Left renal pelvis (tissue), 4 donors: ENCODE measurements at places on chromosomes 5 and 9. TPM values are rescaled to one million over a fixed set of nuclear protein-coding genes. Genes with fewer than 3 reads are reported as not detected.

OR1L8 gene
- polyA plus RNA-seq = 0.19 TPM

C9 gene
- polyA plus RNA-seq = 0.32 TPM

ATP6V1G1 gene
- 243 TPM for polyA plus RNA-seq

BAAT gene
- polyA plus RNA-seq = 0.35 TPM

TLE1 gene
- 64.2 TPM for polyA plus RNA-seq

C5orf52 gene
- not detected for polyA plus RNA-seq

SCGB3A1 gene
- 0.47 TPM for polyA plus RNA-seq

NUDT12 gene
- polyA plus RNA-seq = 13.4 TPM
